ENCODE measurements at places on chromosomes 2 and 18.

DNA sequence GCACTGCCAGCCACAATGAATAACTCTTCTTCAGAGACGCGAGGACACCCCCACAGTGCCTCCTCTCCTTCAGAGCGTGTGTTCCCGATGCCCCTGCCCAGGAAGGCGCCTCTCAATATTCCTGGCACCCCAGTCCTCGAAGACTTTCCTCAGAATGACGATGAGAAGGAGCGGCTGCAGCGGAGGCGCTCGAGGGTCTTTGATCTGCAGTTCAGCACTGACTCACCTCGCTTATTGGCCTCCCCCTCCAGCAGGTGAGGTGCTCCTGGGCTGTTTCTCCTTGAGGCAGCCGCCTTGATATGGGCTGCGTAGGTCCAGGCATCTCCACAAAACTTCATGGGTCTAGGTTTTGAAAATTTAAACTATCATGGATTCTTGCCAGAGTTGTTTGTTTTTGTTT lies 6.1 kb downstream of the NCAPH start:
- no peak for DNase-seq

GRCh38 chr18:75003764-75004690 lies 204.9 kb downstream of the PTGR3 start:
- DNase-seq, result no peak

GRCh38 chr2:135162377-135162776 lies 110.3 kb downstream of the RAB3GAP1 start:
- DNase-seq, result no peak

GRCh38 chr2:99421469-99421868 lies 68.3 kb downstream of the REV1 start:
- DNase-seq, result no peak

GRCh38 chr2:109473616-109474318 lies 140.0 kb downstream of the SEPTIN10 start:
- no peak for DNase-seq

DNA sequence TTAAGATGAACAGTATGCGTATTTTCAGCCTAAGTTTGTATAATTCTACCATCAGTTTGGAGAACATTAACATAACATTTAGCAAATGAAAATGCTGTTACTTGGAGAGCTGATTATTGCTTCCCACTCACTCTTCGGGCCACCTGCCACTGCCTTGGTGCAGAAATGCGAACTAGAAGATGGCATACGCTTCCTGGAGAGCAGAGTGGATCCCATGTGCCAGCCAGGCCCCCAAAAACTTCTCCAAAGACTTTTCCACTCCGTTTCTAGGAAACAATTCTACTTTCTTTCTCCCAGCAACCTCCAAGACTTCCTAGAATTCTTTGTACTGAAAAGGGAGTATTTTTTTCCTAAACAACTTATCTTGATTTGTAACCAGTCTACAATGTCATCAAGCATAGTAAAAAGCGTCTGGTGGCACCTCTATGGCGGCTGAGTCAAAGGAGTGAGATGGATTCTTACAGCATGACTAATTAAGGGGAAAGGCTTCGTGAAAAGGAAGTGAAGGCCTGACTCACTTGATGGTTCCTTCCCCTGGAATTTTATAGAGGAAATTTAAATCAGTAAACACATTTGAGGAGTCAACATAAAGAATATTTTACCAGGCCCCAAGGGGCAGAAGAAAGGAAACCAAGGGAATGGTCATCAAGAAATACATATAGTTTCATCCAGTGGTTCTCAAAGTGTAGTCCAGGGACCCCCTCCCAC lies 36.6 kb downstream of the FEZ2 start:
- no peak for DNase-seq
